ENCODE measurements at places on chromosomes 5 and 9.

- DNase-seq, result no peak
Measured at GRCh38 chr9:82397534-82397933, 409.0 kb downstream of the SPATA31D1 start.

- DNase-seq, result no peak
Measured at GRCh38 chr5:1130218-1130946, 18.5 kb upstream of the SLC12A7 start.

DNA sequence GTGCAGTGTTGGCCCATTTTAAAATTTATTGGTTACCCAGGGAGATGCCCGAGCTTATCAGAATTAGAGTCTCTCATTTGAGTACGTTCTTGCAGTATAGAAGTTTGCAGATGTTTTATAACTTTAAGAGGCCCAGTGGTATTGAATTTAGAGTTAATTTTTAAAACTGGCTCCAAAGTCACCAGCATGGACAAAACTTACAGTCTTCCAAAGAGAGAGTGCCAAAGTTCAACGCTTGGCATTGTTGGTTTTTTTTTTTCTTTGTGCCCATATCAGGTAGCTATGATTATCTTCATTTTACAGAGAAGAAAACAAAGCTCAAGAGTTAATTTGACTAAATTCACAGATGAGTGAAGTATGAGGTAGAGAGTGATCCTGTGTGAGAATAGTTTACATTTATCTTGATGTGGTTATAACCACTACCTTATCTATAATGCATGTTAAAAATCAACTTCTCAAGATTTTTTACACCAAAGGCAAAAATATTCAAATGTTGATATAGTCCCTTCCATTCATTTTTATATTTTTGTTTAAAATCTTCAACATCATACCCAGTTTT, 273.7 kb upstream of the DMRT1 start:
- DNase-seq, result no peak

DNA sequence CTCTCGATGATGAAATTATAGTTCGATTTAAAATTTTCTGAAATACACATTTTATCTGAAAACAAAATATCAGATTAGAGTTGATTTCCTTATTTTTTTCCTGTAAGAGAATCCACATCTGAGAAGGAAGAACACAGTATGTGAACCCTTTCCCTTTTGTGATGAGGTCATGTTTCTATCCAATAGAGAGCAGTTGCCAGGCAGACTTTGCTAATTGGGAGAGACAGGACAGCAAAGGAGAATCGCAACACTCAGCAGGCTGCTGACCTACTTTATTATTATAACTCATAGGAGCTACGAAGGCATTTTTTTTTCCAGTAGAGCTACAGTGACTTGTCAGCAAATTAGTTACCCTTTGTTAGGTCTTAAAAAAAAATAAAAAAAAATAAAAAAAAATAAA, 242.1 kb downstream of the HCN1 start:
- DNase-seq, result no peak

- no peak for DNase-seq
Measured at GRCh38 chr5:31581498-31582099, 49.5 kb downstream of the C5orf22 start.

GRCh38 chr9:131407717-131408195, 13.9 kb downstream of the PRRC2B start:
- no peak for DNase-seq

GRCh38 chr5:153467546-153467945, 22.9 kb upstream of the GRIA1 start:
- no peak for DNase-seq

GRCh38 chr5:56829137-56829908, 14.0 kb downstream of the MAP3K1 start:
- no peak for DNase-seq

DNA sequence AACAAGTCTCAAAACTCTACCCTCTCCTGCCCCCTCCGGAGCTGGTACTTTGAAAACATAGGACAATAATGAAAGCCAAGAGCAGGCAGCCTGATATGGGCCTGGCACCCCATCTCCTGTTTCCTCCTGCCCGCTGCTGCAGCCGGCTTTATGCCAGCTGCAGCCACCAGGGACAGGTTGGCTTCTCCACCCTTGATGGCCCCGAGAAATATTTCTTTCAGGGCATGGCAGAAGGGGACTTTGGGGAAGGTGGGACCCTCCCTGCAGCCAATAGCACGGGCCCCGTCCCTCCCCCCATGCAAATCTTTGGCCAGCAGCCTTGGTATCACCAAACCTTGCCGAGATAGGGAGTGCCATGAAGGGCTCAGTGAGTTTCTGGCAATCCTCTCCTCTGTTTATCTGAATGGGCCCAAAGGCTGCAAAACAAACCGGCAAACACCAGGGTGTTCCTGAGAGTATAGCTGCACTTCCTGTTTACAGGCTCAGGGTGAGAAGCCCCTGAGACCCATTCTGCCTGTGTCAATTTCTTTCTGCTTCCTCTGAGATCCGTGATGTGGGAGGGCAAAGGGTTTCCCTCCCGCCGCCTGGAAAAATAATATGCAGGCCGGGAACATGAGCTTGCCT, 73.4 kb upstream of the BOD1 start:
- no peak for DNase-seq

GRCh38 chr5:39846144-39846543, 421.4 kb upstream of the DAB2 start:
- no peak for DNase-seq

DNA sequence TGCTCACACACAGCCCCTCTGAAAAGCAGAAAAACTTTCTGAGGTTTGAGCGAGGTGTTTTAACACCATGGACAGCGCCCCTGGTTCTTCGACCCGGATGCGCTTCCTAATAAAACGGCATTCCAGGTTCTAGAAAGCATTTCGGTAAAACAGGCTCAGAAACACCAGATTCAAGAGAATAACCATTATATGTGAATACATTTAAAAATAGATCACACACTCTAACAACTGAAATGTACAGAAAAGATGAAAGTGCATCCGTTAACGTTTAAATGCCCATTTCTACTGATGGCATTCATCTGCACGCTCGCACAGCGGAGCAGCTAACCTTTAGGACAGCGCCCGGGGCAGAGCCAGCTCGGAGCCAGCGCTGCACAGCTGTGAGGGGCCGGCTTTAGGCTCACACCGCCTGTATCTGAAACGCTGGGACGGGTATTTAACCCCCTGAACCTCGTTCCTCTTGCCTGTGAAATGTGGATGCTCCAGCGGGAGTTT, 26.3 kb upstream of the TENT4A start:
- no peak for DNase-seq

DNA sequence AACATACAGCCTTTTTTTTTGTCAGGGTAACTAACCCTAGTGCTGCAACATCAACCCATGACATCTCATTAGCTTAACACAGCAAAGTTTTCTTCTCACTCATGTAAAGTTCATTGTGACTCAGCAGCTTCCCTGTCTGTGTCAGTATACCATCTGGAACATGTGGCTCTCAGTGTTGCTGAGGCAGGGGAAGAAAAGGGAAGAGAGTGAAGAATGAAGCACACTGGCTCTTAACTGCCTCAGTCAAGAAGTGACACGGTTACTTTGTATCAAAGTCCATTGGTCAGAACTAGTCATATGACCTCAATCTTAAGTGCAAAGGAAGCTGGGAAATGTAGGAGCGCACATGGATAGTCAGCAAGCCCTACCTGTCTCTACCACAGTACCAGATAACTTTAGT, 185.0 kb upstream of the ELL2 start:
- no peak for DNase-seq

GRCh38 chr9:121362813-121363621, 7.0 kb downstream of the STOM start:
- DNase-seq, result no peak

DNA sequence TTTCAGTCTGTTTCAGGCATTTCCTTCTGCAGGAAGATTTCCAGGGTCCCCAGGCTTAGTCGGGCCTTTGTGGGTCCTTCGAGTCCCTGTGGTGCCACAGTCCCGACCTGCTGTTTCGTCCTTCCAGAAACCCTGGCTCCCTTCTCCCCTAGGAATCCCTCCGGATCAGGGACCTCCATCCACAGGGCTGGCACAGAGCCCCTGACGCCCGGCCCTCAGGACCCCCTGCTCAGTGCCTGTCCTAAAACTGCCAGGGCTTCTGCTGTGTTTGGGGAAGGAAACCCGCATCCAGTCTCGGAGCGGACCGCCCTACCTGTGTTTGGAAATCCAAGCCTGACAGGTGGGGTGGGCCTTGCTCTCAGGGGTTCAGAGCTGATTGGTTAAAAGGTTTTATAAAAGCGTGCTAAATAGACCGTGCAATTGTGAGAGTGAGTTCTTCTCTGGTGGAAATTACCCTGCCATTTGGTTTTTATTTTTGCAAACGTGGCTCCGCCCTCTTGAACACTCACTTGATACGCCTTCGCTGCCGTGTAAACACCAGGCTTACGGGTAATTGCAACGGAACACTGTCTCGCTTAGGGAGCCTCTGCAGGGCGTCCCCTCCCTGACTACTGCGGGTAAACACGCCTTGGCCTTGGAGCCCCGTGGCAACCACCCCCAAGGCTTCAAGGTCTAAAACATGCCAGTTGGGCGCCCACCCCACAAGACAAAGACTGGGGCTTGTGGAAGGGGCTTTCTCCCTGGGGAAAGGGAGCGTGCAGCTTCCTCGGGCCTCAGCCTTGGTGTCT, 121.2 kb downstream of the PHF2 start:
- DNase-seq, result no peak

DNA sequence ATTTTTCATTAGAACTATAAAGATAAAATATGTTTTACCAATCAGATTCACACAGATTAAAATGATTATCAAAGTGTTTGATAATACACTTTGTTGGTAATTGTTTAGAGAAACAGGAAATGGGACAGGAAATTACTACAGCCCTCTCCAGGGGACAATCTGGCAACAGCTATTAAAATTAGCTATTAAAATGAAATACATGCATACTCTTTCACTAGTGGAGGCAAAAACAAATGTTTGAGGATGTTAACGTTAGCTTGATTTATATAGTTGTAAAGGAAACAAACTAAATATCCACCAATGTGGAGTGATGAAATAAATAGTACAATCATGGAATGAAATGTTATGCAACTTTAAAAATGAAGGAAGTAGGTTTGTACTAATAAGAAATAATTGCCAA, 53.7 kb downstream of the TARS1 start:
- DNase-seq, result no peak

- DNase-seq, result no peak
Measured at GRCh38 chr9:107487521-107488374, 1.8 kb downstream of the KLF4 start.

DNA sequence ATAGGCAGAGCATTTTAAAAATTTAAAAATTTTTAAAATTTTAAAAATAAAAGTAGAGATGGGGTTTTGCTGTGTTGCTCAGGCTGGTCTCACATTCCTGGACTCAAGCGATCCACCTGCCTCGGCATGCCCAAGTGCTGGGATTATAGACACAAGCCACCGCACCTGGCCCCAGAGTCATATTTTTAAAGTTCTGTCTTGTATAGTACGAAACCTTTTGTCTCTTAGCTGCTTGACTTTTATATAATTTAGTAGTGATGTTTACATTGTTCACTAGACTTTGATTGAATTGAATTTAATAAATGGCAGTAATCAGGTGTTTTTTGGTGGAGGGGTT, 31.0 kb downstream of the LRRTM2 start:
- DNase-seq, result no peak

- no peak for DNase-seq
Measured at GRCh38 chr9:97366476-97366875, 45.4 kb upstream of the TDRD7 start.

GRCh38 chr5:39711821-39712220, 287.0 kb upstream of the DAB2 start:
- no peak for DNase-seq

DNA sequence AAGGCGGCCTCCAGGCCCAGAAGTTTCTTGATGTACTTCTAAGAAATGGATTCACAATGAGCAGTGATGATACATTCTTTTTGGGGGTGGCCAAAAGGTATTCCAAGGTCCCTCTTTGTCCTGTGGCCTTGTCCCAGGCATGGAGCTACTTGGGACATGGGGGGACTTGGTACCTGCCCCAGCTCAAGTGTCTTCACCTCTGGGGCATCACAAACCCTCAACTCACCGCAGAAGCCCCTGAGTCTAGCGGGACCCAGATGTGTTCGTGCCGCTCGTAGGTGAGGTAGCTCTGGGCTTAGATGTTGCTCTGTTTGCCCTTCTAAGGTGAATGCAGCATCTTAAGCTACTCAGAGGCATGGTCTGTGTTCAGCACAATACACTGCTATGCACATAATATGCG, 338.0 kb upstream of the IRX4 start:
- no peak for DNase-seq

GRCh38 chr5:167579693-167580055, 711.8 kb upstream of the WWC1 start:
- DNase-seq, result no peak

- no peak for DNase-seq
Measured at GRCh38 chr9:9177081-9177480, 1377.5 kb upstream of the DMAC1 start.

DNA sequence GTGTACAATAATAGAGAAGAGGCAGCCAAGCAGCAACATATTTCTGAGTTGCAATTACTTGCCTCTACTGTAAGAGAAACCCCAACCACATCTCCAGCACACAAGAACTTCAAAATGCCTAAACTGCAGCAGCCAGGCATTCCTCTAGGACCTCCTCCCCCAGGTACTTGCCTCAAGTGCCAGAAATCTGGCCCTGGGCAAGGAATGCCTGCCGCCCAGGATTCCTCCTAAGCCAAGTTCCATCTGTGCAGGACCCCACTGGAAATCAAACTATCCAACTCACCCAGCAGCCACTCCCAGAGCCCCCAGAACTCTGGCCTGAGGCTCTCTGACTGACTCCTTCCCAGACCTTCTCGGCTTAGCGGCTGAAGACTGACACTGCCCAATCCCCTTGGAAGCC, 336.8 kb upstream of the RGMB start:
- DNase-seq, result no peak

- DNase-seq, result no peak
Measured at GRCh38 chr5:113269023-113269997, 165.5 kb downstream of the TSSK1B start.

DNA sequence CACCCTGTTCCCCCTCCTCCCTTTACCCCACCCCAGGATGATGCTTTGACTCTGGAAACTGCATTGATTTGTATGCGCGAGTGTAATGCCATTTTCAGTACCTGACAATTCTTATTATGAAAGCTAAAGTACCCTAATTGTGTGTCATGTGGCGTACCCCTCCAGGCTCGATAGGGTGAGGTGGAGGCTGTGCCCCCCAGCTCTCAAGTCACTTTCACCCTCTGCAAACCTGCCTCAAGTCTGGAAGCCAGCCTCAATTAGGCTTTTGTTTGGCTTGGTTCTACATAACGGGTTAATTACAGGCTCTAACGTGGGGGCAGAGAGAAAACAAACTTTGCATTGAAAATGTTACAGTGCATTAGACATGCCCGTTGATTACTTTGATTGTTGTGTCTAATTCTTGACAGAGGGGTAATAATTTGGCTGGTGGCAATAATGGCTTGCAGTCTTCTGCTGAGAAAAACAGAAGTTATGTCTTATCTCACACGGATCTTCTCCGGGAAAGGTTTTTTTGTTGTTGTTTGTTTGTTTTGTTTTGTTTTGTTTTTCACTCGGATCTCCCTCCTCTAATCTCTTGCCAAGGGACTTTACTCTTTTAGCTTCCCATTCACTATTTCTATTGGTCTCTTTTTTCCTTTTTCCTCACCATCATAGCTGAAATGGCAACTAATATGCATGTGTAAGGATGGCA, 12.6 kb downstream of the ISL1 start:
- DNase-seq, result no peak

Measured in HuH-7.5 (cell line).